ENCODE measurements at places on chromosomes 12 and 14.

- peak; percentile 1 for DNase-seq
Observed at GRCh38 chr12:112664569-112664968, 127.0 kb upstream of the RPH3A start.

GRCh38 chr12:63898764-63899337, 54.4 kb downstream of the SRGAP1 start:
- DNase-seq, result no peak

- no peak for DNase-seq
Observed at GRCh38 chr12:79690142-79690637, 574 bp downstream of the PAWR start.

DNA sequence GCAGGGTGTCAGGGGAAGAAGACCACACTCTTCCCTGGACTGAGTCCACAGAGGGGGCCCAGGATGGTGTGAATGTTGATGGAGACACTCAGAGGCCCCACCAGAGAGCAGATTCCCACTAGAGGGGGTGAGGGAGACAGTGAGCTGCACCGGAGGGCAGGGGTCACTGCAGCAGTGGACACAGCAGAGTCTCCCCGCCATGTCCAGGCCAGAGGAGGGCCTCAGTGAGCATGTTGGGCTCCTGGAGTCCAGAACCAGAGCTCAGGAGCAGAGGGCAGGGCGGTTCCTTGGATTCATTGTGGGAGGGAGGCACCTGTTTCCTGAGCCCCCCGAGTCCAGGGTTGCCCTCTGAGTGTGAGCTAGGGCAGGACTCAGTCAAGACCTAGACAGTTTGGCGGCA, 1.8 kb upstream of the KRT82 start:
- DNase-seq, result no peak

GRCh38 chr14:80133457-80133856, 77.8 kb downstream of the DIO2 start:
- DNase-seq, result no peak

GRCh38 chr12:64413884-64414283, 9.7 kb downstream of the XPOT start:
- no peak for DNase-seq

- DNase-seq, result peak; percentile 88
Observed at GRCh38 chr12:132610051-132610759, at the start of gene LRCOL1. LRCOL1 (minus strand) TSS chr12:132610582; CDS start chr12:132606251, 4,331 bp downstream.

DNA sequence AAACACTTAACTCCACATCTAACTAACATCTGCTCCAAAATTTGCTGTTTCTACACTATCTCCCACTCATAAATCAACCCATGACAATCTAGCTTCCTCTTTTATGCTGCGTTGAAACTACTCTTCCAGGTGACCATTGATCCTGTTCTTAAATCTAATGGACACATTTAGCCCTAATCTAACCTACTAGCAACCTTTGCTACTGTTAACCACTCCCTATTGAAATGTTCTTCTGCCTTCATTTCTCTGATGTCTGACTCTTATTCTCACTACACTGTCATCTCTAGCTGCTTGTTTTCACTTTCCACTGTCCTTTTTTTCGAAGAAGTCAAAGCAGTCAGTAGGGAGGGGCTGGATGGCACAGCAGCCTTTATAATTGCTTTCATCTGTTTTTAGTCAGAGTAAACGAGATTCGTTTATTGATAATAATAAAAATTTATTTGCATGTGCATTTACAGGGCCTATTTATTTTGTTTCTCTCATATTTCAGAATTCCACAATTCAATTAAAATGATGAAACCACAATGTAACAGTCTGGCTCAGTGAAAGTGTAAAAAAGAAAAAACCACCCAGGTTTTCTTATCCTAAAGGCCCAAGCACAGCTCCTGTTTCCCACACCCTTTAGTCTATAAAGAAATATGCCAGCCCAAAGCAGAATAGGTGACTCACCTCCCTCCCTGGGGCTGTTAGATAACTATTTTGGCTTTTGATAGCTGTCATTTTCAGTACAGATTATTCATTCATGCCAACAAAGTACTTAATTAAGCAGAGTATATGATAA, 44.9 kb downstream of the ATP2B1 start:
- DNase-seq, result peak; percentile 23

DNA sequence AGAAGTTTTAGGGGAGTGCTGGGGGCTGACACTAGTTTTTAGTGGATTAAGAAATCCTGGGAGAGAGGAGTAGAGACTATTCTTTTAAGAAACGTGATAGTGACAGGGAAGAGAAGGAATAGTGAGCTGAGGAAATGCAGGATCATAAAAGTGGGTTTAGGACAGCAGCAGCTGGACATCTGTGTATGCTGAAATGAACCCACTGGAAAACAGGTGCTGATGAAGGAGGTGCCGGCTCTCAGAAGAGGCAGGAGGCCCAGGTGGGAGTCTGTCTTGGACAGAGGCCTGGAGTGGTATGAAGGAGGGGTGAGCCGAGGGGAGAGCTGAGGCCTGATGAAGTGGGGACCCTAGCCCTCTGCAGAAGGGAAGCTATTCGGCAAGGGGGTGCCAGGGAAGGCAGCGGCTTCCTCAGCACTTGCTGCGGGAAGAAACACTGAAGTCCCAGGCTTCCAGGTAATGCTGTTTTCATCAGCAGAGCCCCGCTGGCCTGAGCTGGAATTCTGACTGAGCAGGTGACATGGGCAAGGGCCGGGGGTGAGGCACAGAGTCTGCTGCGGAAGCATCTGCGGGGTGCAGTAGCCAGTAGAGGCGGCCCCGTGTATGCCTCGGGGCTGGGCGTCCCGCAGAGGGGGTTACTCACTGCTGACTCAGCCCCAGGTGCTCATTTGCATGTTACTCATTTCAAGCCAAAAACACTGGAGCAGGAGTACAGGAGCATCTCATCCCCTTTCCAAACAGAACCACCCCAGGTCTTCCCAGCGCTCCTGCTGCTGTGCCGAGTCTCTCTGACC, 89.7 kb downstream of the TMCC3 start:
- peak; percentile 82 for DNase-seq

GRCh38 chr14:91636604-91637003, 95.3 kb downstream of the CATSPERB start:
- DNase-seq, result no peak

- DNase-seq, result no peak
Observed at GRCh38 chr12:103462675-103463074, 33.1 kb downstream of the C12orf42 start.

GRCh38 chr12:117836999-117837736, 131.6 kb downstream of the KSR2 start:
- peak; percentile 78 for DNase-seq

- no peak for DNase-seq
Observed at GRCh38 chr12:114342656-114343055, 63.3 kb downstream of the TBX5 start.

DNA sequence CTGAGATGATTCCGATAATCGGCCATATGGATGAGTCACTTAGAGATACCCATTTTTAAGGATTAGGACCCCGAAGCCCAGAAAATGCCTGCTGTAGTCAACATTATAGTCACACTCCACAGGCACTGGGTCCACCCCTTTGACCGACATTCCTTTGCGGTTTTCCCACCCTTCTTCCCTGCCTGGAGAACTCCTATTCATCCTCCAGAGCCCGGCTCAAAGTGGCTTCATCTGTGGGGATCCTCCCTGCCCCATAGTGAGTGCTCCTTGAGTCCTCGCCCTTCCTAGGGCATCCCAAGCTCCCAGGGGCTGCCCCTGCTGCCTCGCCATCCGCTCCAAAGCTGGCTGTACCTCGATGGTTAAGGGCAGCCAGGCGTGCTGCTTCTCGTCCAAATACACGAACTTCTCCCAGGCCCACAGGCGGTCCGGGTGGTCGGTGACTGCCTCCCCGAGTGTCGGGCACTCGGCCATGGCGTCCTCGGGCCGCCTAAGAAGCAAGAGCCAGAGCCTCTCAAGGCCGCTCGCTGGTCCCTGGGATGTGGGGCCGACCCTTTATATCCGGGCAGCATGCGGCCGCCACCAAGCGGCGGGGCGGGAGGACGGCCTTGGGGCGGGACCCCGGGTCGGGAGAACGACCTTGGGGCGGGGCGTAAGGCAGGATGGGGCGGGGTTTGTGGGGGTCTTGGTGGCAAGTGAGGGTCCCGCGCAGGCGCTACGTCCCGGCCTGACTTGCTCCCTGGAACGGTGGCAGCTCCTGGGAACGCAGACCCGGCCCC, at the start of gene TCL1A:
Gene TCL1A, minus strand, starts transcription at position 530 of the 776 bp plus-strand sequence. Its CDS starts 59 bp downstream, at position 471.
- no peak for DNase-seq

DNA sequence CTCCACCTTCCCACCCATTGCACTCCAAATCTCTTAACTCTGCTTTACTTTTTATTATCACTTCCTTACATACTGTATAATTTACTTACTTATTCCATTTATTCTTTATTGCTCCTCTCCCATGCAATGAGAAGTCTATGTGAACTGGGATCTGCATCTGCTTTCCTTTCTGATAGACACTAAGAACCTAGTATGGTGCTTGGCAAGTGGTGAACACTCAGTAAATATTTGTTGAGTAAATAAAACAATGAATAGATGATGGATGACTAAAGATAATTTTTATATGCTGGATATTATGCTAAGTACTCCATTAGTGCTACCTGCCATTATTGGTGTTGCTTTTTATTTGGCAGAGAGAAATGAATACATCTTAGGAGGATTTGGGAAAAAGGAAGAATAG, 151.0 kb downstream of the TPH2 start:
- DNase-seq, result no peak

- DNase-seq, result no peak
Observed at GRCh38 chr12:12365446-12365802, 8.5 kb downstream of the BORCS5 start.

GRCh38 chr14:94144765-94145164, 15.4 kb upstream of the IFI27L2 start:
- no peak for DNase-seq

DNA sequence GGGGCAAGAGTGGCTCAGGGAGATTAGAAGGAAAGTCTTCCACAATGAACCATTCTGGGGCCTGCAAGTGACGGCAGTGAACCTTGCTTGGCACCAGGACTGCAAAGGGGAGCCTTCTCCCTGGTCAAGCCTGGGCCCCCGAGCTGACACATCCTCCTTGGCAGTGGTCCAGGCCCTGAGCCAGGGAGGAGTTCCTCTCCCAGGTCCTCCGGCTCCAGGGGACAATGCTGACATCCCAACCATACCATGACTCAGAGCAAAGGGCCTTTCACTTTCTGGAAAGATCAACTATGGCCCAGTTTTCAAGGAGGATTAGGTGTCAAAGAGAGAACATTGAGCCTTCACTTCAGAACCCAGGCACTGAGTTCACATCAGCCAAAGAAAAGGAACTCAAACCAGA, 756.5 kb upstream of the TBX3 start:
- peak; percentile 65 for DNase-seq

GRCh38 chr14:81233615-81234014, 12.9 kb upstream of the GTF2A1 start:
- DNase-seq, result no peak

GRCh38 chr14:61388173-61388975, 67.0 kb downstream of the PRKCH start:
- DNase-seq, result peak; percentile 48

- DNase-seq, result no peak
Observed at GRCh38 chr12:113129664-113130456, 5.7 kb downstream of the RASAL1 start.

- DNase-seq, result peak; percentile 22
Observed at GRCh38 chr14:68269136-68269927, 449.8 kb downstream of the RAD51B start.

DNA sequence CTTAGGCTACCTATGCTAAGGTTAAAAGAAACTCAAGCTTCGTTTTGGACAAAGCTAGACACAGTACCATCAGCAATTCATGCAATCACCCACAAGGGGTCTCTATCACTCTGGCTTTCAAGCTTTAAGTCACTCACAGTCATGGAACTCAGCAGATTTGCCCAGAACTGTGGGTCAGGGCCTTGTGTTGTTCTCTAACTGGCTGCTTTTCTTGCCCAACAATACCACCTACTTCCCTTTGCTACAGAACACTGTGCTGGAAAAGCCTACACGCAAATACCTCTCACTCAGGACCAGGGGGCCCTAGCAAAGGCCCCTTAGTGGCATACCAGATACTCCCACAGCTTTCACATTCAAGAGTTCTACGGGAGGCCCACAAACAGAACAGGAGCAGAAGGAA, 9.1 kb downstream of the NEMP1 start:
- peak; percentile 82 for DNase-seq

DNA sequence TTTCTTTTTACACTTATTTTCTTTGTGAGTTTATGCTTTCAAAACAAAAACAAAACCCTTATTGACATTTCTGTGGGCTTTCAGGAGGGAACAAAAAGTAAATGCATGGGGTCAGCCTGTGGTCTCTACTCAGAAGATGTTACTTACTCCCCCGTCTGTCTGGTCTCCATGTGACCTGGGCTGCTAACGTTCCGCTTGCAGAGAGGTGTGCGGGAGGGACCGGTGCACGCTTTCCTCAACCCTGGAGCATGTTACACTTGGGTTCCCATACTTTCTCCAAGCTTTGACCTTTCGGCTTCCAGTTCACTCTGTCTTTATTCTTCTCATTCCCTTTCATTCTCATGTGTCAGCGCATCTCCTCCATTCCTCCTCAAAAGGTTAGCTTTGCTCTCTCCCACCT, 36.5 kb downstream of the ZC3H14 start:
- DNase-seq, result no peak

- no peak for DNase-seq
Observed at GRCh38 chr12:119183942-119184695, 5.4 kb downstream of the HSPB8 start.
